ENCODE measurements at places on chromosomes 12 and 14. TPM values are rescaled to one million over a fixed set of nuclear protein-coding genes. Genes with fewer than 3 reads are reported as not detected.

ANAPC7 gene
- total RNA-seq: 93.7 TPM

VPS37B gene
- 19.7 TPM for total RNA-seq

DNA sequence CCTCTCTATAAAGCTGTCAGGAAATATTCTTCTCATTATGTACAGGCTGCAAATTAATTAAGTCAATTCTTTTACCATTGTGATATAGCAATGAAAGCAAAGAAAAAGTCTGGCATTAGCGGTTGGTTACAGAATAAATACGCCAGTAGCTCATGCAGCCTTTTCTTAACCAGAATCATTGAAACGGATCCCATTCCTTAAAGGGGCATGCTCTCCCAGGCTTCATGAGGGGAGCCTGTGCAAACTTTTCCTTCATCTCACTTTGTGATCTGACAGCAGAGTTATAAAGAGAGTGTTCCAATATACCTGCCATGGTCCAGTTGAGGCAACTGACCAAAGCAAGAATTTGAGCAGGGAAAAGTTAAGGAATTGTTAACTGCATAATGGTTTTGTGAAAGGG, 337.7 kb downstream of the EMP1 start:
- H3K4me1 ChIP-seq: no peaks in the 10 kb centered on the region
- peaks cover 2% of the 10 kb centered on the region for H3K27me3 ChIP-seq
- H3K27ac ChIP-seq: no peak overlapping the region
- no peaks in the 10 kb centered on the region for H3K36me3 ChIP-seq

GRCh38 chr14:64422005-64422404, 33.9 kb downstream of the MTHFD1 start:
- no peak overlapping the region for H3K4me3 ChIP-seq
- no peaks in the 10 kb centered on the region for H3K27me3 ChIP-seq
- no peaks in the 10 kb centered on the region for H3K36me3 ChIP-seq
- no peak overlapping the region for H3K27ac ChIP-seq
- DNase-seq: no peak

Measured in glutamatergic neuron (in vitro differentiated cells).